ENCODE measurements at places on chromosomes 2 and 18.
A peak's percentile ranks its signal among the peaks of the same experiment; 100 is the strongest.

DNA sequence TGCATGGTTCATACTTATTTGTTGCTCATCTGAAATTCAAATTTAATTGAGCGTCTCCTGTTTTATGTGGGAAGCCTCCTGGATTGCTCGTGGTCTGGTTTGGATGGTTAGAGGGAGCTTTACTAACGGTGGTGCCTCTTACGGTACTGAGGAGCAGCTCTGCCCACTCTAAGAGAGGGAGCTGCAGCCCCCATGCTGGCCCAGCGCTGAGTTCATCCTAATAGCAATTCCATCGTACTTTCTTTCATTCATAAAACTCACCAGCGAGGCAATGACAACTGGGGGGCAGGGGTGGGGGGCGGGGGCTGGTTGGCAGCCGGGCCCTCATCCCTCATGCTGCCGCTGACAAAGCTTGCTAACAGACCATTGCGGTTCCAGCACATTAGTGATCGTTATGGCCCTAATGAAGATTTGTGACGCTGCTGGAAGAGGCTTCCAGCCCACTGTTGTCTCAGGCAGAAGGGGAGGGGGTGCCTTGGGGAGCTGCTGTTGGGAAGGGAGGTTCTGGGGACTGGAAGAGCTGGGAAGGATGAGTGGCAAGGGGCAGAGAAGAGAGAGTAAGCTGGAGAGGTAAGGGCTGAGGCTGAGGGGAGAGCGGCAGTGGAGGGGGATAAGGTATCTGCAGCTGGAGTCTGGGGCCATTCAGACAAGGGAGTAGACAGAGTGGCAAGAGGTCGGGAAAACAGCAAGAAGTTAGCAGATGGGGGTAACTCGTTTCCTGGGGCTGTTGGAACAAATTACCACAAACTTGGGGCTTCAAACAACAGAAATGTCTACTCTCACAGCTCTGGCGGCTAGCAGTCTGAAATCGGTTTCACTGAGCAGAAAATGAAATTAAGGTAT is 238.1 kb downstream of the LPIN1 start:
- no peak for DNase-seq

GRCh38 chr2:234145511-234145910 is 95.0 kb downstream of the SPP2 start:
- DNase-seq, result no peak

DNA sequence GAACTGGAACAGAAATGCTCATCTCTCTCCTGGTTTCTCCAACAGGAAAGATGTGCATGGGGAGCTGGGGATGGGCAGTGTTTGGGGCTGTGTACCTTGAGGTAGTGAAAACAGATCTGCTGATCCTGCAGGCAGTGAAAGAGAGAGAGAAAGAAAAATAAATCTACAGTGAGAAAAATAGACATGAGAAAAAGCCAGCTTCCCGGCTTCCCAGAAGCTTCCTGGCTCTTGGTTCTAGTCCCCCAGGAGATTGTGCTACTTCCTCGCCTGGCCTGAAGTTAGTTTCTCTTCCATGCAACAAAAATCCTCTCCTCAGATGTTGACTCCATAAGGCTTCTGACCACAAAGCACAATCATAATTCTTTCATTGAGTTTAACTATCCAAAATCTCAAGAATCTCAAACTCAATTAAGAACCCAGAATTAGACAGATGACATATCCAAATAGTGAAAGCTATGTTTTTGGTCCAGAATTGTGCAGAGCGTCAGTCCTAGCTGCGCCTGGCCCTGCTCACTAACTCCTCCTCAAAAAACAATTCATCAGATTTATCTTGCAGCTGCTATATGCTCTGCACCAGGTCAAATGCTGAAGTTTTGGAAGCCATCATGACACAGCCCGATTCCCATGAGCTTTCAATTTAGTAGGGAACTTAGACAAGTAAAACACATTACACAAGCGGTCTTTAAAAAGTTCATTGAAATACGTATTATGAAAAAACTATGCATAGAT is 20.1 kb upstream of the NAB1 start:
- no peak for DNase-seq

- DNase-seq, result no peak
Measured at GRCh38 chr2:239570216-239570925, 169.6 kb upstream of the HDAC4 start.

DNA sequence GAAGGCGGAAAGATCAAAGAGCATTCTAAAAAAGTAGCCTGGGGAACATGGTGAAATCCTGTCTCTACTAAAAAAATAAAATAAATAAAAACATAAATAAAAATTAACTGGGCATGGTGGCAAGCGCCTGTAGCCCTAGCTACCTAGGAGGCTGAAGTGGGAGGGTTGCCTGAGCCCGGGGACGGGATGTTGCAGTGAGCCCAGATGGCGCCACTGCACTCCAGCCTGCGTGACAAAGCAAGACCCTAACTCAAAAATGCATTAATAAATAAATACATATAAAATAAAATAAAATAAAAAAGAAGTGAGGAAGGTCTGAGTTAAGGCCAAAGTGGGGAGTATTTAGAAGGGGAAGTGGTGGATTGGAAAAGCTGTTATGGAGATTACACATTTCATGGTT is 1.3 kb upstream of the PSMD14 start:
- DNase-seq, result no peak

GRCh38 chr2:2590141-2590540 is 259.1 kb upstream of the MYT1L start:
- no peak for DNase-seq

DNA sequence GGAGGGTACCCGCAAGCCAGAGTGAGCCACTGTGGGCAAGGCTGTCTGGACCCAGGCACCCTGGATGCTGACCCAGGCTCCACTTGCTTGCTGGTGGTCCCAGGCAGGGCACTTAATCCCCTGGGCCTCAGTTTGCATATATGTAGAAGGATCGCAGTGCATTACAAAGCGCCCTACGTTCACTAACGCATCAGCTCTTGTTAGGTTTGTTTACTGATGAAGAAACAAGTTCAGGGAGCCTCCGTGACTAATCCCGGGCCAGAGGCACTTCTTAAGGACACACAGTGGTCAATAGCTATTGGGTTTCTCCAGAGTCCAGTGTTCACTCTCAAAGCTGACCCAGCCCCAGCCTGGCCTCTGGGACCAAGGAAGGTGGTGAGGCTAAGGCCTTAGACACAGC is 70.2 kb downstream of the LBH start:
- DNase-seq, result no peak

DNA sequence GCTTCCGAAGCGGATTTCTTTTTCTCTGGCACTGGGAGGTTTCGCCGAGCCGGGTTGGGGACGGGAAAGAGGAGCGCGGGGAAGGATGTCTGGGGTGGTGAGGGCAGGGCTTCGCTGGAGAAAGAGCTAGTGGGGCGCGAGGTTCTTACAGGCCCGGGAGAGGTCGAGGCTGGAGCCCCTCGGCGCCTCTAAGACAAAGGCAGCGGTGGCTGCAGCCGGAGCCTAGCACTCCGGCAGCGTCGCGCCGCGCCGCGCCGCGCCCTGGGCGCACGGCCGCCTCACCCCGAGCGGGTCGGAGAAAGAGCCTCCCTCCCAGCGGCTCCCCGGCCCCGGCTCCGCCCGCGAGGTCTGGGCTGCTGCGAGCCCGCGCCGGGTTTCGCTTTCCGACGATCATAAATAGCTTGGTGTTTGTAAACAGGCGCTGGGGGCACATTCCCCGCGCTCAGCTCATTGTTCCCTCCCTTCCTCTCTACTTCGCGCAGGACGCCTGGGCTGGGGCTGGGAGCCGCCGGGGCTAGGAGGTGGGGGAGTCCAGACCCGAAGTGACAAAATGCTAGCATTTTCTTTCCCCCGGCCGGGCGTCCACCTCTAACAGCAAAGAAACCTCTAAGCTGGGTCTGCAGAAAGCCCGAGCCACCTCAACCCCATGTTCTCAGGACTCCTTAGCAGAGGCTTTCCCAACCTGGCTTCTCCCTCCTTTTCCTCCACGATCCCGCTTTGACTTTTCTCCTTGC is 813 bp upstream of the MEIS1 start:
- DNase-seq, result no peak

DNA sequence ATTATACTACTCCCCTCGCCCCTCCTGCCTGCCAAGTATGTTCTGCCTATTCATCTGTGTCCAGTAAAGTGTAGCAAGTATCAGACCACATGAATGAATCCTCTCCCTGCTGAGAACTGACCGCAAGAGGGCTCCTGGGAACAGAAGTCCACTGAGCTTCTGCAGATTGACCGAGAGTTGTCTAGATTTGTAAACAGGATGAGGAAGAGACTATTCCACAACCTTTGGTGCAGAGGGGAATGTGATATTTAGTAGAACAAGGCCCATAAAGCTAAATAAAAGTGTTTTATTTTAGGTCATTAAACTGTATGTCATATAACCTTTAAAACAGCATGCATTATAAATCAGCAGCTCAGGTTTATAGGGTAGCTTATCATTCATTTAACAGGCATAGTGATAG is 377.0 kb downstream of the DCC start:
- no peak for DNase-seq

- DNase-seq, result no peak
Measured at GRCh38 chr2:97646977-97647376, 1.1 kb downstream of the COX5B start.

DNA sequence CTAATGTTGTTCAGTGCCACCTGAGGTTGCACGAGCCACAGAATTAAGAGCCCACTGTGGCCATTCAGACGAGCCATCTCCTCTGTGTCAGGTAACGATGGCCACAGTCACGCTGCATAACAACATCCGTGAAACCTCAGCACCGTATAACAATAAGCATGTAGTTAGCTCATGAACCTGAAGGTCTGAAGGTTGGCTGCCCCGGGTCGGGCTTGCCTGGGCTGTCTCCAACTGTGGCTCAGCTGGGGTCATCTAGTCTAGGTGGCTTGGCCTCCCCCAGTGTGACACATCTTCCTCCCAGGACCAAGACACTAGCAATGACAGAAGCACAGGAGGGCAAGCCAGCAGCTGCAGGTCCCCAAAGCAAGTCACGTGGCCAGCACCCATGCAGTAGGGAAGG is 258.0 kb downstream of the GLI2 start:
- peak; percentile 11 for DNase-seq

DNA sequence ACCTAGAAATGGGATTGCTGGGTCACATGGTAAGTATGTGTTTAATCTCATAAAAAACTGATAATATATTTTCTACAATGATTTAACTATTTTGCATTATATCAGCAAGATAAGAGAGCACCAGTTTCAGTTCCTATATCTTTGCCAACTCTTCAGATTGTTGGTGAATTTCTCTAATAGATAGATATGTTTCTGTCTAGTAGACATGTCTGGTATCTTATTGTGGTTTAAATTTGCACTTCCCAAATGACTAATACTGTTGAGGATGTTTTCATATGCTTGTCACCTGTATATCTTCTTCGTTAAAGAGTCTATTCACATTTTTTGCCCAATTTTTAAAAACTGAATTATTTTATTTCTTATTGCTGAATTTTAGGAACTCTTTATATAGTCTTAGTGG is 113.8 kb upstream of the UXS1 start:
- DNase-seq, result no peak

GRCh38 chr2:160963957-160964356 is 196.3 kb upstream of the TANK start:
- DNase-seq, result no peak

- peak; percentile 81 for DNase-seq
Measured at GRCh38 chr2:99489063-99489760, 605 bp downstream of the REV1 start.

GRCh38 chr2:75466708-75467311 is 93.9 kb downstream of the EVA1A start:
- DNase-seq, result peak; percentile 24

DNA sequence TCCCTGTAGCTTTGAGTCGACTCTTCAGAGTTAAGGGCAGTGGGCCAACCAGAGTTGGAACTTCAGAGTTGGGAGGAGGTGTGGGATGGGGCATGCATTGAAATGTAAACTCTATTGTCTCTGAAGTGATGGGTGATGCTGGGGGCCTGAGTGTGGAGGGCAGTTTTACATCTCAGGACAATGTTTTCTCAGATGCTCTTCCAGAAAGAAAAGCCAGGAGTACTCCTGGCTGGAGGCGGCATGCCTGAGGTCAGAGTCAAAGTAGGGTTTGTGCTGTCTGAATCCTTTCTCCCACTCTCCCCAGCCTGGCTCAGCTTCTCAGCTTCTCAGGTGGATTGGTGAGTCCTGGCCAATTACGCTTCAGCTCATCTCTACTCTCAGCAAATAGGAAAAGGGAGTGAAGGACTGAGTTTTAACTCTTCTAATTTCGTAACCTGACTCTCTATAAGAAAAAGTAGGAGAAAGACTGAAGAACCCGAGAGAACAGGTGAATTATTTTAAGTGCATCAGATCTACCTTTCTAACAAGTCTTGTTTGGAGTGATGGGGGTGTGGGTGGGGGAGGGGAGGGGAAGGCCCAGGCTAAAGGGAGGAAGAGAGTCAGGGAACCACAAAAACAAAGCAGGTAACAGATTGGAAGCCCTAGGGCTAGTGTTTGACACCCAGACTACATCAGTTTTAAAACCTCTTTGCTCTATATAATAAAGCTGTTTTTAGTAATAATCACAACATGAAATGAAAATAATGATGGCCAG is 107.5 kb upstream of the PELI1 start:
- DNase-seq, result no peak

GRCh38 chr2:215750763-215751162 is 262.6 kb downstream of the MREG start:
- no peak for DNase-seq

- peak; percentile 15 for DNase-seq
Measured at GRCh38 chr2:9805435-9806297, 37.6 kb upstream of the TAF1B start.

GRCh38 chr2:163736433-163737189 is 803 bp upstream of the FIGN start:
- peak; percentile 13 for DNase-seq

DNA sequence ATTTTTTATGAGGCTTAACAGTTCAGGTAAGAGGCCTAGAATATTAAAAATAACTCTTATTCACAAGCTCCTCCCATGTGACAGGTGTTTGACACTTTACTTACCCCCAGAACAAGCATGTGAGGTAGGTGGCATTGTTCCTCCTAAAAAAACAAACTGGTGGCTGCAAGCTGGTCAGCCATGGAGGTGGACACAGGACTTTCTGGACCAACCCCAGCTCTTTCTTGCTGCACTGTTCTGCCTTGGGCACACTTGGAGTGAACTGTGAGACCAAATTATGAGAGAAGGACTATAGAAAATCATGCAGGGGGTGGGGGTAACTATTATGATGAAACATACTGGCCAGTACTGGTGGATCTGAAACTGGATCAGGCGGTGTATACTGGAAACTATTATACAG is 56.6 kb downstream of the PTPRM start:
- no peak for DNase-seq

- no peak for DNase-seq
Measured at GRCh38 chr2:37781028-37781427, 109.6 kb upstream of the CDC42EP3 start.

DNA sequence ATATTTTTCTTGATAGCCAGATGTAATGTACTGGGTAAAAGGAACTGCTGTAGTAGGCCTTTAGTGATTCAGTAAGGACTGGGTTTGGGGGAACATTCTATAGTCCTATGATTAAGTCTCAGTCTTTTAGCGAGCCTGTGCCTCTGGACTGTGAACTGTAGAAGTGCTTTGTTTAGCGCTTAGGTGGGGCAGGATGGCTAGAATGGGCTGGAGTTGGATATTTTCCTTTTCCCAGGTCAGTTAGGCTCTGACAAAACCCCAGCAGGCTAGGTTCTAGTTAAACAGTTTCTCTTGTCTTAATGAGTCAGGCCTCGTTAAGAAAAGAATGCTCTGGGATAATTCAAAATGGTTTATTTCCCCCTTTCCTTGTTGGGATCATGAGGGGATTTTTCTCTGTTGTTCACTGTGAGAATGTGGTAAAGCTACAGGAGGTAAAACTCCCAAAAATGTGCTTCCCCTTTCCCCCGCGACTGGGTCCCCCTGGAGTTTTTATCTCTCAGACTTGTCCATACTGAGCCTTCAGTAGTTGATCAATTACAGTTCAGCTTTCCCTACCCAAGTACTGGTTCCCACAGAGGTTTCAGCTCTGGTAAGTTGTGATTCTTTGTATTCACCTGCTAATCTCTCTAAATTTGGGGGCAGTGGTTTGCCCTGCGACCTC is 31.5 kb downstream of the EHBP1 start:
- no peak for DNase-seq

All from GM13976 (cell line).